ENCODE measurements at places on chromosomes 5 and 9.
A peak's percentile ranks its signal among the peaks of the same experiment; 100 is the strongest.

- no peak for DNase-seq
These were observed 243.8 kb upstream of the PUM3 start for GRCh38 chr9:3087697-3088096.

- DNase-seq, result no peak
These were observed 29.8 kb downstream of the DUSP1 start for GRCh38 chr5:172741206-172741582.

GRCh38 chr9:33468797-33469621 lies 4.7 kb downstream of the NOL6 start:
- no peak for DNase-seq

GRCh38 chr9:77588271-77588937 lies 59.7 kb downstream of the GNA14 start:
- no peak for DNase-seq

DNA sequence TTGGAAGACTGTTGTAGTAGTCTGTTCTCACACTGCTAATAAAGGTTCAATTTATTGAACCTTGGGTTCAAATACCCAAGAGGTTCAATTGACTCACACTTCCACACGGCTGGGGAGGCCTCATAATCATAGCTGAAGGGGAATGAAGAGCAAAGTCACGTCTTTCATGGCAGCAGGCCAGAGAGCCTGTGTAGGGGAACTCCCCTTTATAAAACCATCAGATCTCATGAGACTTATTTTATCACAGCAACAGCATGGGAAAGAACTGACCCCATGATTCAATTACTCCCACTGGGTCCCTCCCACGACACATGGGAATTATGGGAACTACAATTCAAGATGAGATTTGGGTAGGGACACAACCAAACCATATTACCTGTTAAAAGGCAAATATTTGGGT lies 268.2 kb downstream of the TMEM167A start:
- no peak for DNase-seq

DNA sequence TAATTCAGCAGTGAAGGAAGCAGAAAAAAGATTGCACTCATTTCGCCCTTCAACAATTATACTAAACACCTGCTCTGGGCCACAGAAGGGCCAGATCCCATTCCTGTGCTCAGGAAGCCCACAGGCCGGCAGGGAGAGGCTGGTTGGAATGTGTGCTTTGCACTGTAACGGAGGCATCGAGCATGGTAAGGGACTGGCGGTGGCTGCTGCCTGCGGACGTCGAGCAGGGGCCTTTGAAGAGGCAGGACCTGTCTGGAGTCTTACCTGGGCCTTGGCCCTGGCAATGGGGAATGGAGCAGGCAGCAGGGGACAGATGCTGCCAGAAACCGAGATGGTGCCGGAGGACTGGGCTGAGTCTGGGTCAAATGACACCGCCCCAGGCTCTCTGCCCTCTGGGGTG lies 97.8 kb downstream of the KCNIP1 start:
- no peak for DNase-seq

DNA sequence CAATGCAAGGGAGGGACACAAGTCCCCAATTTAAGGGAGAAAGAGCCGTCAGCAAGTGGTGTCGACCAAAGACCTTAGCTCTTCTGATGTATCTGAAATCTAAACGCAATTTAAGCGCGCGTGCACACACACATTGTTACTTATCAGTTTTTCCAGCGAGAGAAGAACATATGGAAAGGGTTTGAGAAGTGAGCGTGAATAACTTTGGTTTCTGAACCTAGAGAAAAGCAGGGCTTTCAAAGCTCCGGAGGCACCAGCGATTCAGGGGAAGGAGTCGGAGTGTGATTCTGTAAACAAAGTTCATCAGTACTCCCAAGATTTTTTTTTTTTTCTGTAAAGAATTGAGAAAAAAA lies 191.8 kb downstream of the MEF2C start:
- DNase-seq, result no peak

- DNase-seq, result no peak
These were observed 20.5 kb upstream of the B4GALT1 start for GRCh38 chr9:33187519-33188218.

DNA sequence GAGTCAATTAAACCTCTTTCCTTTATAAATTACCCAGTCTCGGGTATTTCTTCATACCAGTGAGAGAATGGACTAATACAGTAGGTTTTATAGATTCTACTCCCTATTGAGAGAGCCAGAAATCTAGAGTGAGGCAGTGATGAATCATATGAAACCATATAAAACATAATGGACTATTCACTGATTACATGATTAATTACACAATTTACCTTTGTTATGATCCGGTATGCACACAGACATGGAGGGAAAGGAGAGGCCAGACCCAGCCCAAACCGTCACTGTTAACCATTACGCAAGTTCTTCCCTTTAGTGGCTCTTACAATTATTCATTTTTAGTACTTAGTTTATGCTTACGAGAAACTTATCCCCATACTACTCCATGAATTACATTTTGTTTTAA lies 205.0 kb downstream of the DNAH5 start:
- DNase-seq, result no peak

GRCh38 chr9:105052346-105052745 lies 124.4 kb upstream of the ABCA1 start:
- DNase-seq, result no peak

DNA sequence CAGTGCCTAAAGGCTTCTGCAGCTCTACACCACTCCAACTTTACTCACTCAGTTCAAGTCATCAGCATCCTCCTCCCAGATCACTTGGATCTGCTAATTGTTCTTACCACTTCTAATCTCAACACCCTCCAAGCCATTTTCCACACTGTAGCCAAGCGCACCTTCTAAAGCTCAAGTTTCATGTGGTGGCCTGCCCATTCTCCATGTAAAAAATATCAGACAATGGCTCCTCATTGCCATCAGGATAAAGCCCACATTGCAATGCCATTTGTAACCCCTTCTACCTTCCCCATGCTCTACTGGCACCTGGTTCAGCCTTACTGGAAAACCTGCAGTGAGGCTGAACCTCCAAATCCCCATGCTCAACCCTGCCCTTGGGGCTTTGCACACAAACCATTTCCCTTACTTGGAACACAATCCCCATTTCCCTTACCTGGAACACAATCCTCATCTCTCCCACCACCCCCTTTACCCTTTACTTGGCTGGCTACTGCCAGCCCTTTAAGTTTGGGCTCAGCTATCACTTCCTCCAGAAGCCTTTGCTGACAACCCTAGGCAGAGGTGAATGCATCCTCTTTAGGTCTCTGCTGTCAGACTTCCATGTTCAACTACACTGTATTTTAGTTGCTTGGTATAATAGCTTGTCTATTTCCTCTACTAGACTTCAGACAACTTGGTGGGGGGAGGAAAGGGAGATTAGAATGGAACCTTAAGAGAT lies 220.0 kb downstream of the TSSK1B start:
- no peak for DNase-seq

- DNase-seq, result peak; percentile 63
These were observed 11.7 kb upstream of the DOLPP1 start for GRCh38 chr9:129068990-129069861.

GRCh38 chr5:99122976-99123375 lies 194.2 kb upstream of the CHD1 start:
- DNase-seq, result no peak

- no peak for DNase-seq
These were observed 30.9 kb downstream of the APTX start for GRCh38 chr9:32970554-32970953.

- DNase-seq, result no peak
These were observed 123.3 kb upstream of the TBC1D2 start for GRCh38 chr9:98378794-98379193.

DNA sequence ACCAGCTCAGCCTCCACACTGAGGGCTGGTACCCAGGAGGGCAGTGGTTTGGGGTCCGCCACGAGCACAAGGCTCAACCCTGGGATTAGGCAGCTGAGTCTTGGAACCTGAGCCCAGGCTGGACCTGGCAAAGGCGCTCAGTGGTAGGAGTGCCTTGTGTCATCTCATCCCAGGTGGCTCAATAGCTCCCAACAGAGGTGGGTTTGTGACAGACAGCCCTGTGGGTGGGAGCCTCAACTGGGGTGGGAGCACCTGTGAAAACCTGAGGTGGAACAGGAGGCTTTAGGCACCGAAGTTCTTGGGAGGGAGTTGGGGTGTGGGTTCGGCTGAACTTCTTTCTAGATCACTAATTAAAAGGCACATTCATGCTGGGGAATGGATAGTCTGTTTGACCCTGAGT lies 35.2 kb upstream of the SMU1 start:
- DNase-seq, result no peak

GRCh38 chr5:133723126-133723525 lies 110.8 kb upstream of the FSTL4 start:
- DNase-seq, result no peak

DNA sequence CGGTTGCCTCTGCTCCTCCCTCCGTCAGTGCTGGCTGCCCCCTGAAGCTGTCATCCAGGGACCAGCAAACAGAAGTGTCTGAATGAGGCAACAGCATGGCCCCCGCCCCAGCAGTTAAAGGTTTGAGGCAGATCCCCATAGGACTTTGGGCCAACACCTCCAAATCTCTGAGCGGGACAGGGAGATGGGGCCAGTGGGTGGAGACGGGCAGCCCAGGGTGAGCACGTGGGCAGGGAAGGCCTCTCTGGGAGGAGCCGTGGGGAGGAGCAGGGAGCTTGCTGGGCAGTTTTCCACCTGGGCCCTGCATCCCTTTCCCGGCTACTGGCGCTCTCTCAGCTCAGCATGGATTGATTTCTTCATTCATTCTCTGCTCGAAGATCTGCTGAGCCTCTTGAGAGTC lies 39.1 kb upstream of the NOTCH1 start:
- no peak for DNase-seq

DNA sequence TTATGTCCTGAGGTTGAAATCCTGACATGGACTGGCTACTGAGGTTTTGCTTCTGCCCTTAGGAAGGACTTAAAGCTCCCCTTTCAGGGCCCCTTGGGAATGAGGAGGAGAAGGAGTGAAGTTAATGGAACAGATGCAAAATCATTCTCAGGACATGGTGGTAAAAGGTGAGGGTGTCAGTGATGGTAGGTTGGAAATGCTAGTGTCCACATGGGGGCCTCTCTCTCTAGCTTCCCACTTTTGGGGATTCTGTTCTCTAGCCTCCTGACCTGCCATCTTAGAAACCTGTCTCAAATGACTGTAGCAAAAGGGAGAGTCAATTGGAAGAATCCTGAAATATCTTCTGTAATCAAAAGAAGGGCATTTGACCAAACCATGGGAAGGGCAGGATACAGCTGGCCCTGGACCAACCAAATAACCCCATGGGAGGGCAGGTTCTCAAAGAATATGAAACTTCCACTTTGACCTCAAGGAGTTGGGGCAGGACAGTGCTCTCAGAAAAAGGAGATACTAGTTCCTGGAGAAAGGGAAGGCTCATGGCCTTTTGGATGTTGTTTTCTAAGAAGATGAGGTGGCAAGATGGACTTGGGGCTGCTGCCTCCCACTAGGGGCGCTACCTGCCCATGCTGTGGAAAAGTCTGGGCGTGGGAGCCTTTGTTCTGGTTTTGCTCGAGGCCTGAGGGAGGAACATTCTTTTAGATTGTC lies 21.2 kb upstream of the MLANA start:
- peak; percentile 22 for DNase-seq

DNA sequence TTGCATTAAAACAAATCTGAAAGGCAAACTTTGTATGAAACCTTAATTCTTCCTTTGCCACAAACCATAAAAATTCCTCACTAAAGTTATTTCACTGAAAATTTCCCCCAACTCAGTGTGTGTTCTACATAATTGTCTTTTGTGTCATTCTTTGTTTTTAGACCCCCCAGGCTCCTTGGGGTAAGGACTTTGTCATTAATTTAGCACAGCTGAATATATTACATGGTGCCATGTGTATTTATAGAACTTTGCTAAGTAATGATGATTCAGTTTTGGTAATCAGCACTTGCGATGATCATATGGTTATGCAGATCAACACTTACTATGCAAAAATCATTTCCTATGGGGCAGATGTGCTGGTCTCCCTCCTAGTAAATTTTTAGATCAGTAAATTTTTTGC lies 712.1 kb upstream of the MEF2C start:
- no peak for DNase-seq

DNA sequence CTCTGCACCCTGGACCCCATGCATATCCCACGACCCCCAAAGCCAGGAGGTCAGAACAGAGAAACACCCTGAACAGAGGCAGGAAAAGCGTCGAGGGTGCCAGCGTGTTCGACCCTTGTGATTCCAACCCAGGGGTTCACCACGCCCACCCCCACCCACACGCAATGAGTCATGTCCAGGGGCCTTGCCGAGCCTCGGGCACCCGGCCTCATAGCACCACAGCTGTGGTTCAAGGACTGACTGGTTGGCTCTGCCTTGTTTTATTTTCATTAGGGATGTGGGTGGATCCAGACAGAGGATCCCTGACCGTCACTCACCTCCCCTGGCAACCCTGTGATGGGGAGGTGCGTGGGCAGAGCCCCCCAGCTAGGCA lies 9.5 kb upstream of the QSOX2 start:
- no peak for DNase-seq

GRCh38 chr5:41835645-41836044 lies 34.6 kb downstream of the OXCT1 start:
- no peak for DNase-seq

- DNase-seq, result peak; percentile 92
These were observed at the start of the genes SMIM27 and TOPORS for GRCh38 chr9:32552172-32552872. Gene SMIM27 (plus strand): TSS chr9:32552327. CDS start chr9:32552435, 108 bp downstream. Gene TOPORS (minus strand): TSS chr9:32552586. CDS start chr9:32552436, 150 bp downstream.

DNA sequence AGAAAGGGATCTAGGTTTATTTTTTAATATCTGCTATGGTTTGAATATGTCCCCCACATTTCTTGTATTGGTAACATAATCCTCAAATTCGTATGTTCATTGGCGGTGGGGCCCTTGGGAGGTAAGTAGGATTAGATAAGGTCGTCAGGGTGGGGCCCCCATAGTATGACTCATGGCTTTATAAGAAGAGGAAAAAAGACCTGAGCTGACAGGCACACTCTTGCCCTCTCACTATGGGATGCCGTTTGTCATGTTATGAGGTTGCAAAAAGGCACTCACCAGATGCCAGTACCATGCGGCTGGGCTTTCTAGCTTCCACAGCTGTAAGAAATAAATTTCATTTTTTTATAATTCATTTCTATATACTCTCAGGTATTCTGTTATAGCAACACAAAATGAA lies 67.3 kb upstream of the SGCD start:
- DNase-seq, result no peak

DNA sequence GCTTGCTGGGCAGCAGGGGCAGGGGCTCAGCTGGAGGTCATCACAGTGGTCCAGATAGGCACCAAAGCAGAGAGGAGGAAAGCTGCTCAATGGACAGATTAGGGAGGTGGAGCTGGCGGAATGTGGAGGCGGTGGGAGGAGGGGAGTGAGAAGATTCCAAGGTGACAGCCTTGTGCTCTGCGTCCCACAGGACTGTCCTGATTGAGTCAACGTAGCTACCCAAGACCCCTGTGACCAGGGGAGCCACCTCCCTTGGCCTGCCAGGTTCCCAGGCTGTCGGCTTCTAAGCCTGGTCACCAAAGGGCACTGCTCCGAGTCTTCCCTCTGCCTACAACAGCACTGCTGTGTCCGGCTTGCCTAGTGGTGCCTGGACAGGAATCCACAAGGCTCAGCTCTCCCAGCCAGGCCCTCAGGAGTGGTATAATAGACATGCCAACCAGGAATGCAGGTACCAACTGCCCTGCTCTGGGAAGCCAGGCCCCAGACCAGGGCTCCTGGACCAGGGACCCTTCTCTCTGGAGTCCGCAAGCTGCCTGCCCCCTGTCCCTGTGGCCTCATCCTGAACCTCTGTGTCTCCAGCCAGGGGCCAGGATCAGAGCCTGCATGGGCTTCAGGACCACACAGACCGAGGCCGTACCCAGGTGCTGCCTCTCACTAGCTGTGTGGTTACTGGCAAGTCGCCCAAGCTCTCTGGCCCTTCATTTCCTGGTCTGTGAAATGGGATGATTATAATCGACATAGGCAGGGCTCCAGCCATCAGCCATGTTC lies 67.9 kb downstream of the STK10 start:
- no peak for DNase-seq
